Heart left ventricle (tissue), 16 donors: ENCODE measurements at places on chromosomes 12 and 14. TPM values are rescaled to one million over a fixed set of nuclear protein-coding genes. Genes with fewer than 3 reads are reported as not detected.

GRCh38 chr12:113396828-113397496, 6.7 kb downstream of the SDS start:
- no peak overlapping the region for H3K4me3 ChIP-seq
- no peak for DNase-seq
- no peaks in the 10 kb centered on the region for H3K27me3 ChIP-seq
- H3K4me1 ChIP-seq: no peaks in the 10 kb centered on the region
- H3K36me3 ChIP-seq: no peaks in the 10 kb centered on the region

The KTN1 gene
- total RNA-seq: 222 TPM

The ENDOU gene
- total RNA-seq: not detected

GRCh38 chr12:128387811-128388422, 120.9 kb downstream of the TMEM132C start:
- H3K4me1 ChIP-seq: peaks cover 3% of the 10 kb centered on the region
- no peak for DNase-seq
- H3K27me3 ChIP-seq: no peaks in the 10 kb centered on the region
- no peaks in the 10 kb centered on the region for H3K36me3 ChIP-seq

DNA sequence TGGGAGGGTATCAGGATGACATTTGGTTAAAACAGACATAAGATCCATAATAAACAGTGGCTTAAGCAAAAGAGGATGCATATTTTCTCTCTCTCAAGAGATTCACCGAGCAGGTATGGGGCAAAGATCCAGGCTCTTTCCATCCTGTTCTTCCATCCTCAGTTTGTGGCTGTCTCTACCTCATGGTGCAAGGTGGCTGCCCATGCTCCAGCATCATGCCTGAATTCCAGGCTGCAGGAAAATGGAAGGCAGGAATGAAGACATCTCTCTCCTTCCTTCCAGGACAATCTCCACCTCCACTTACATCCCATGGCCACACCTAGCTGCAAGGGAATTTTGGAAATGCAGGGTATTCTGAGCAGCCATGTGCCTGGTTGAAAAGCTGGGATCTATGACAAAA, 136.0 kb downstream of the GLT1D1 start:
- no peaks in the 10 kb centered on the region for H3K36me3 ChIP-seq
- no peak overlapping the region for H3K27ac ChIP-seq
- DNase-seq: no peak
- H3K4me3 ChIP-seq: no peak overlapping the region
- no peaks in the 10 kb centered on the region for H3K4me1 ChIP-seq
- no peaks in the 10 kb centered on the region for H3K27me3 ChIP-seq

- H3K4me1 ChIP-seq: peaks cover 11% of the 10 kb centered on the region
- H3K4me3 ChIP-seq: no peak overlapping the region
- H3K27me3 ChIP-seq: no peaks in the 10 kb centered on the region
- peak overlapping the region; percentile 32 for H3K27ac ChIP-seq
Observed at GRCh38 chr12:116048879-116049278, 228.6 kb downstream of the MED13L start.

GRCh38 chr14:99702115-99702514, 18.0 kb downstream of the CYP46A1 start:
- DNase-seq: no peak
- H3K36me3 ChIP-seq: no peaks in the 10 kb centered on the region
- no peak overlapping the region for H3K4me3 ChIP-seq
- H3K27ac ChIP-seq: no peak overlapping the region

DNA sequence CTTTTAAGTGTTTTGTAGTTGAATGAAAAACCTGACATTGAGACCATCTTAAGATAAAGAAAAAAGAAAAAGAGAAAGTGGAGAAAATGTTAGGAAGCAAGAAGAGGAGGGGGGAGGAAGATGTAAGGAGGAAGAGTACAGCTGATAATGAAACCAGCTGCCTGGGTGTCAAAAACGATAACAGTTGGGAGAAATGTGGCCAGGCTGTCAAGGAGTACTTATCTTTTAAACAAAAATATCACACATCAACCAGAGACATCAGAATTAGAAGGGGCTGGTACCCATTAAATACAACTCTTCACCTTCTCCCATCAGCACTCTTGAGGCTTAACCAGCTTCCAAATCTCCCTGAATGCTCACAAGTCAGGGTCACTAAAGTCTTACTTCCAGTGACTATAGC, 4.5 kb downstream of the SLC11A2 start:
- peaks cover 43% of the 10 kb centered on the region for H3K4me1 ChIP-seq
- no peak overlapping the region for H3K27ac ChIP-seq
- no peaks in the 10 kb centered on the region for H3K27me3 ChIP-seq
- no peak for DNase-seq
- H3K36me3 ChIP-seq: no peaks in the 10 kb centered on the region

GRCh38 chr12:105641749-105642148, 311.3 kb downstream of the C12orf75 start:
- no peaks in the 10 kb centered on the region for H3K27me3 ChIP-seq
- no peak overlapping the region for H3K27ac ChIP-seq
- H3K4me3 ChIP-seq: no peak overlapping the region
- H3K4me1 ChIP-seq: no peaks in the 10 kb centered on the region
- DNase-seq: peak; percentile 26

DNA sequence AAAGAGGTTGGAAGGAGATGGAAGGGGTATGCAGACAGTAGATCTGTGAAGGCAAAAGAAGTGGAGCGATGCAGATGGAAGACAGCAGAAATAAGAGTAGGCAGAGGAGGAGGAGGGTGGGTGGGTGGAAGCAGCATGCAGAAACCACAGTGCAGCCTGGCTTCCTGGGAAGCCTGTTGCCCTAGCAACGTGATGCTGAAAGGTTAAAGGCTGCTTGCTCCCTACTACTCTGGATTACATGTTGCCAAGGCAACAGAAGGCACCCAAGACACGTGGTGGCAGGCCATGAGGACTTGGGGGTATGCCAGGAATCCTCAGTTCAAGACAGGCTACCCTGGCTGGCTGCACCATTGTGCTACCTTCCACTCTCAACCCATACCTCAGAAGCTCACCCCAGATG, 129.6 kb downstream of the GRIN2B start:
- no peak overlapping the region for H3K4me3 ChIP-seq
- H3K27me3 ChIP-seq: no peaks in the 10 kb centered on the region
- no peak for DNase-seq
- H3K4me1 ChIP-seq: peaks cover 4% of the 10 kb centered on the region

GRCh38 chr14:28653521-28653920, 113.1 kb upstream of the FOXG1 start:
- H3K27ac ChIP-seq: no peak overlapping the region
- H3K4me3 ChIP-seq: no peak overlapping the region
- H3K27me3 ChIP-seq: no peaks in the 10 kb centered on the region
- DNase-seq: no peak
- H3K36me3 ChIP-seq: no peaks in the 10 kb centered on the region
- no peaks in the 10 kb centered on the region for H3K4me1 ChIP-seq

- no peak overlapping the region for H3K27ac ChIP-seq
- DNase-seq: no peak
Observed at GRCh38 chr12:62434494-62435302, 31.9 kb upstream of the MON2 start.

- no peak overlapping the region for H3K4me3 ChIP-seq
- no peaks in the 10 kb centered on the region for H3K4me1 ChIP-seq
- no peaks in the 10 kb centered on the region for H3K36me3 ChIP-seq
- DNase-seq: no peak
- H3K27me3 ChIP-seq: no peaks in the 10 kb centered on the region
Observed at GRCh38 chr14:79544698-79545070, 666.6 kb downstream of the DIO2 start.

DNA sequence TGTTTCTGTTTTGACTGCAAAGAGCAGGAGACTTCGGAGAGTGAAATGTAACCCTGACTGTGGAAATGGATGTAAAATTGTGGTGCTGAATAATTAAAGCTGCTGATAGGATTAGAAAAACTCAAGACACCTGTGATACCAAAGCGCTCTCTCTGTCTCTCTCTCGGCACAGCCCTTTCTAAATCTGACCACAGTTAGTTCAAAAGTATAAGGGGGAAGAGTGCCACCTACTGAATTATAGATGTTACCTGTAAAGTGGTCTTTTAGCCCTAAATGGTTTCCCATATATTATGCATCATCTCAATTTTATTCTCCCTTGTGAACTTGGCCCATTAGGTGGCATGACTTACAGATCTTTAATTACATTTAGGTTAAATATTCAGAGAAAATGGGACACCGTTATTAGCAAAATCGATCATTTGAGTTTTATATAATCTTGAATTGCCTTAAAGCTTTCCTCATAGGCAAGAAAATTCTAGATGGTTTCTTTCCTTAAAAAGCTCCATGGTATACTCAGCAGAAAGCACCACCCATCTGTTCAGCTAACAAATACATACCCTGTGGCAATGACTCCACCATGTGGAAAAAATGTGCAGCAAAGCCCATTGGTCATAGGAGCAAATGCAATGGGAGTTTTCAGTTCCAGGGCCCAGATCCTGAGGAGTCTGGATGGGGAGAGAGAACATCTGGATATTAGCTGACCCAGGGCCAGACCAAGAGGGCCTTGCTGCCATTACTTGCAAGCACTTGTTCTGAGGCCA, 18.1 kb downstream of the RFC5 start:
- H3K4me3 ChIP-seq: no peak overlapping the region
- H3K27me3 ChIP-seq: no peaks in the 10 kb centered on the region
- H3K36me3 ChIP-seq: no peaks in the 10 kb centered on the region
- DNase-seq: no peak

DNA sequence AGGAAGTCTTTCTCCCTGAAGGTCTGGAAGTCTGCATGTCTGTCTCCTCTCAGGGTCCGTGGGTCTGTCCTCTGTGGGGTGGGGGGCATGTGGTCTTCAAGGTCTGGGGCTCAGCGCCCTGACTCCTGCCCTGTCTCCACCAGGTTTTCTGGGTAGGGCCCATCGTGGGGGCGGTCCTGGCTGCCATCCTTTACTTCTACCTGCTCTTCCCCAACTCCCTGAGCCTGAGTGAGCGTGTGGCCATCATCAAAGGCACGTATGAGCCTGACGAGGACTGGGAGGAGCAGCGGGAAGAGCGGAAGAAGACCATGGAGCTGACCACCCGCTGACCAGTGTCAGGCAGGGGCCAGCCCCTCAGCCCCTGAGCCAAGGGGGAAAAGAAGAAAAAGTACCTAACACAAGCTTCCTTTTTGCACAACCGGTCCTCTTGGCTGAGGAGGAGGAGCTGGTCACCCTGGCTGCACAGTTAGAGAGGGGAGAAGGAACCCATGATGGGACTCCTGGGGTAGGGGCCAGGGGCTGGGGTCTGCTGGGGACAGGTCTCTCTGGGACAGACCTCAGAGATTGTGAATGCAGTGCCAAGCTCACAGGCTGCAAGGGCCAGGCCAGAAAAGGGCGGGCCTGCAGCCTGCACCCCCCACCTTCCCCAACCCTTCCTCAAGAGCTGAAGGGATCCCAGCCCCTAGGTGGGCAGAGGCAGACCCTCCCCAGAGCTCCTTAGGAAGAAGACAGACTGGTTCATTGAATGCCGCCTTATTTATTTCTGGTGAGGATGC, 3.4 kb downstream of the AQP5 start:
- H3K27ac ChIP-seq: no peak overlapping the region
- no peak for DNase-seq
- H3K27me3 ChIP-seq: peaks cover 26% of the 10 kb centered on the region
- H3K36me3 ChIP-seq: no peaks in the 10 kb centered on the region
- H3K4me3 ChIP-seq: no peak overlapping the region

GRCh38 chr14:91223028-91223783, 21.3 kb downstream of the GPR68 start:
- no peak overlapping the region for H3K27ac ChIP-seq
- no peak overlapping the region for H3K4me3 ChIP-seq
- no peaks in the 10 kb centered on the region for H3K27me3 ChIP-seq
- peaks cover 20% of the 10 kb centered on the region for H3K4me1 ChIP-seq

The LRFN5 gene
- total RNA-seq: 0.91 TPM

The CD69 gene
- 0.32 TPM for total RNA-seq

- DNase-seq: no peak
- H3K27ac ChIP-seq: no peak overlapping the region
- H3K4me3 ChIP-seq: no peak overlapping the region
Observed at GRCh38 chr14:30125322-30125979, 197.8 kb upstream of the PRKD1 start.
